Thoracic aorta (tissue), 2 donors: ENCODE measurements at places on chromosomes 12 and 14. TPM values are rescaled to one million over a fixed set of nuclear protein-coding genes. Genes with fewer than 3 reads are reported as not detected.

GRCh38 chr14:26170885-26171284, 426.9 kb downstream of the NOVA1 start:
- no peak for DNase-seq

GRCh38 chr12:49518914-49519573, 19.8 kb upstream of the KCNH3 start:
- DNase-seq: no peak

LRCOL1 gene
- not detected for total RNA-seq

GDF3 gene
- total RNA-seq: not detected

RASSF9 gene
- 2.4 TPM for total RNA-seq

DNA sequence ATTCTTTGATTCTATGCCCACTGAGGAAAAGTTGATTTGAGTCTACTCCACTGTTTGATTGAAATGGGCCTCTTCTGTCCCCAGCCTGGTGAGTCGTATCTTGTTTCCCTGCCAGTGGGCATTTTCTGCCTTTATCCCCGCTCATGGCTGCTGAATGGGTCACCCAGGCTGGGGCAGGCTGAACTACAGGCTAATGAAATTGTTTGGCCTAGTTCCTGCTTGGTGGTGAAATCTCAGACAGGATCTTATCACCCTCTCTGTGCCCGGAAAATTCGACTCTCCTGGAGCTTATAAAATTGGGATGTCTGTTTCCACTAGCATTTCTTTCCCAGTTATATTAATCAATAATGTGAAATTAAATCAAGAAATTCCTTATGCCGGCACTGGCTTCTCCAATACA, 65.0 kb downstream of the CHST11 start:
- peak; percentile 18 for DNase-seq

DNA sequence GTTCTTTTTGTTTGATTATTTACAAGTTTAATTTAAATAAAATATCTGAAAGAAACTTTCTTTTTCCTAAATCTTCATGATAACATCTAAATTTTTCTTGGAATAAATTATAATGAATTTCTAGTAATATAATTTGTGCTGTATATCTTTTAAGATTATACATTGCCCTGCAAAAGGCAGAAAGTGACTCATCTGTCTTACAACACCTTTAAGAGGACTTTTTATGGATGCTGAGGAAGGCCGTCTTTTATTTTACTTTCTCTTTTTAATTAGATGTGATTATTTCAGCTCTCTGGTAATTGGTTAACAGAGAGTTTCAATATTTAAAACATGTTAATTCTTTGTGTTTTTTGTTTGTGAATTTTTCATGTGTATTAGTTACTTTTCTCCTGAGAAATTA, 598.4 kb downstream of the RPL10L start:
- DNase-seq: no peak
